ENCODE measurements at places on chromosomes 5 and 9.
A peak's percentile ranks its signal among the peaks of the same experiment; 100 is the strongest.

GRCh38 chr9:113633782-113634595 is 170.5 kb downstream of the RGS3 start:
- DNase-seq, result peak; percentile 11

DNA sequence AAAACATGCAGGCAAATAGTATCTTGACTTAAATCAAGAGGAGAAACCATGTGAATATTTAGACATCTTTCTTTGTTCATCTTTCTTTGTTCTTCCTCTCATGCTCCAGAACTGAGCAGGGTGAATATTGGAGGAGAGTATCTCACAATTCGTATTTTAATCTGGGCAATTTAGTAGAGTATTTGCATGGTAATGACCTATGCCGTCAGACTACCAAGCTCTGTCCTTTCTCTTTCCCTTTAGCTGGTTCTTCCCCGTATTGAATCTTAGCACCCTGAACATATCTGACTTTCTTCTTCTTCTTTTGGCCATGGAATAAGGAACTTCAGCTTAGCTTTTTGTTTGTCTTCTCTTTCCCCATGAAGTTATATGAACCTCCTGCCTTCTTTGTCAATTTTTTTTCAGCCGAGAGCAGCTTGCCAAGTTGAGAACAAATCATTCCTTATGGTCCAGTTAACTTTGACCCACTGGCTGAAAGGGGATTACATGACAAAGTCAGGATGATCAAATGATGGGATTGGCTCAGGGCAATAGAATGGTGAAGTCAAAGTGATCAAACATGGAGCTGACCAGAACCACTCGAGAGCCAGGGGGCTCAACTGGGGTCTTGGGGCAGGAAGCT is 95.8 kb downstream of the DAPK1 start:
- DNase-seq, result no peak

GRCh38 chr5:5288201-5288600 is 134.3 kb upstream of the ICE1 start:
- DNase-seq, result no peak

GRCh38 chr9:82613498-82613897 is 449.4 kb downstream of the RASEF start:
- DNase-seq, result no peak

DNA sequence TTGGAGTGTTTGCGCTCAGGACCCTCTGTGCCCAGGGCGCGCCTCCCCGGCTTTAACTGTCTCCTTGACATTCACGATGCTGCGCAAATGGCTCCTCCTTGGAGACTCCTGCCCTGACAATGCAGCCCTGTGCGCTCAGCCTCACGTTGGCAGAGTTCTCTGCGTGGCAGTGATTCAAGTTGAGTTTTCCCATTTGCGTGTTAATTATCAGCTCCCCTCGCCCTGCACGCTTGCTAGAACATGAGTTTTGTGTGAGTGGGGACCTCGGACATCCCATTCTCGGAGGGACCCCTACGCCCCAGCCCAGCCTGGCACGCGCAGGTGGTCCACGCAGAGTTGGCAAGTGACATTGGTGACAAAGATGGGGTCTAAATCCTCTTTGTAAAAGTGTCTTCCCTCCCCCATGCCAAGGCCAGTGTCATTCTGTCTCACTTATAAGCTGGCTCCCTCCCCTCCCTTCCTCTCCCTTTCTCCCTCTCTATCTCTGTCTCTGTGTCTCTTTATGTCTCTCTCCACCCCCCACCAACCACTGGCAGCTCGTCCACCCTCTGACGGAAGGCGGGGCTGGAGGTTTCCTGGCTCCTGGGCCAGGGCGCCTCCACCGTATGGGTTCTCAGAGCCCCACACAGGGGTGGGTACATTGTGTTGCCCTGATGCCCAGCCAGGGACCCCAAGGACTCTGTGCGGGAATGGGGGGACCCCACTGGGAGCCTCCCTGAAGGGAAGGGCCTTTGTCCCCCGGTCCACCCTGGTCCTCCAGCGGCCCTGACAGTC is 169.3 kb downstream of the OLFM1 start:
- no peak for DNase-seq
